ENCODE measurements at places on chromosomes 11 and 22. TPM values are rescaled to one million over a fixed set of nuclear protein-coding genes. Genes with fewer than 3 reads are reported as not detected.

DNA sequence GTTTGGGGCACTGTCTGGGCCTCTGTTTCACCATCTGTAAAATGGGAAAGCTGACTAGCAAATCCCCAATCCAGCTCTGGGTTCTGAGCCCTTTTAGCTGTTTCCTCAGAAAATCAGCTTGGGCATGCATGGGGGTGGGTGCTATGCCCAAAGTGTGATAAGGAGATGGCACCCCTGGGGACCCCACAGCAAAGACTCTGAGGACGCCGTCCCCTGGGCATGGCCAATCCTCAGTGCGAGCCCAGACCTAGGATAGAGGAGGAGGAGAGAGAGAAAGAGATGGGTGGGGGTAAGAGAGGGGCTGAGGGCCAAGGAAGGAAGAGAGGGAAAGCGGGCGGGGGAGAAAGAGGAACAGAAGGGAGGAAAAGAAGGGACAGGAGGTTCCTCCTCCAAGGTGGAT lies 31.8 kb downstream of the TPBGL start:
- H3K36me3 ChIP-seq: no peaks in the 10 kb centered on the region
- no peak for DNase-seq
- no peaks in the 10 kb centered on the region for H3K27me3 ChIP-seq
- H3K4me3 ChIP-seq: no peak overlapping the region

FREY1 gene
- 0.52 TPM for total RNA-seq

STIM1 gene
- total RNA-seq: 30.8 TPM

- H3K27ac ChIP-seq: no peak overlapping the region
- DNase-seq: no peak
- no peak overlapping the region for H3K4me3 ChIP-seq
- H3K4me1 ChIP-seq: no peaks in the 10 kb centered on the region
- no peaks in the 10 kb centered on the region for H3K27me3 ChIP-seq
These were observed 1398.1 kb downstream of the BRD1 start for GRCh38 chr22:48429446-48430020.

DNA sequence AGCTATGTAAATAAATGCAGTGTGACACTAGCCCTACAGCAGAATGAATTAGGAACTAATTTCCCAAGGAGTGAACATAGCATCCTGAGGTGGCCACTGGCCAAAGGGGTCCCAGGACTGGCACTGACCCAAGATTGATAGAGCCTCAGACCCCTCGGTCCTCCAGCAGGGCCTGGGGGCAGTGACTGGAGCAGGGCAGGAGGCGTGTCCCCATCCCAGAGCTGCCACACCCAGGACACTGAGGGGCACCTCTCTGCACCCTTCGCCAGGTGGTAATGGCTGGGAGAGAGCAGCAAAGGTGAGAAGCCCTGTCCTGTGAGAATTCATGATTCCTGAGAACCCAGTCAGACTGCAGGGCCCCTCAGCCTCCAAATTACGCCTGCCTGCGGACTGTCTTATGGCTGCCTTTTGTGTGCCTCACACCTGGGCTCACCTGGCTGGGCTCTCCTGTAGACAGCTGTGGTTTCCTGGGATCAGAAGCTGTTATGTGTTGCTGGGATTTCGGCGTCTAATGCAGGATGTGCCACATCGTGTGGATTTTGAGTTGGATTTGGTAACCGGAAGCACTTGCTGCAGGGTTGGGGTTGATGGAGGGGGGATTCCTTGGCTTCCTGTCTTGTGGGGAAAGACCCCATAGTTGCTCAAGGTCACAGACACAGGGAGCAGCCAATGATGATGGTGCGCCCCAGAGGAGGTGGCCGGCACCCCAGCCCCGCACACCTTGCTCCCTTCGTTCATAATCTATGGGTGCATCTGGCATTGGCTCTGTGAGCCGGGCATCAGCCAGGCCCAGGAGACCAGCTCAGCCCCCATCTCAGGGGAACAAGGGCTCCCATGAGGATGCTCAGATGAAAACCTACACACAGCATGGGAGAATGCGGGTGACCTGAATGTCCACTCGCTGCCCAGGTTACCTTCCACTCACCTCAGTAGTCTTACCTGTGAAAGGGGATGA lies 582.9 kb downstream of the BRD1 start:
- no peaks in the 10 kb centered on the region for H3K27me3 ChIP-seq
- no peak for DNase-seq
- H3K4me1 ChIP-seq: no peaks in the 10 kb centered on the region
- no peak overlapping the region for H3K4me3 ChIP-seq
